Fibroblast of mammary gland (primary cell): ENCODE measurements at places on chromosomes 6 and 20.

DNA sequence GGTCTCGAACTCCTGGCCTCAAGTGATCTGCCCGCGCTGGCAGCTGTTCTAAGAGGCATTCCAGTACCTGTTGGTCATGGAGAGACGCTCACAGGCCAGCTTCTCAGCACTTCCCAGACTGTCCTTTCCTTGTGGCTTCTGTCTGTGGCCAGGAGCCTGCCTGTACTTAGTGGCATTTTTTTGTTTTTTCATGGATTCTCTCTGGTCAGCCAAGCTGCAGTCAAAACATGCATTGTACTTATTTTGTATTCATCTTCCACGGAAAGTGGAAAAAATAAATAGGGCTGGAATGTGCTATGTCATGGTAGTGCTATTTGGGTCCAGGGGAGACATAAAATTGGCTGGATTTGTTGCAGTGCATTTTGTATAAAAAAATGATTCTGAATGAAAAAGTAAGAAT is 29.1 kb downstream of the ZDHHC14 start:
- DNase-seq, result no peak

GRCh38 chr6:135280375-135281136 is 99.4 kb downstream of the MYB start:
- peak; percentile 75 for DNase-seq

GRCh38 chr6:105892577-105893262 is 193.4 kb upstream of the PRDM1 start:
- no peak for DNase-seq

GRCh38 chr20:33532753-33533459 is 43.0 kb downstream of the CBFA2T2 start:
- peak; percentile 20 for DNase-seq

DNA sequence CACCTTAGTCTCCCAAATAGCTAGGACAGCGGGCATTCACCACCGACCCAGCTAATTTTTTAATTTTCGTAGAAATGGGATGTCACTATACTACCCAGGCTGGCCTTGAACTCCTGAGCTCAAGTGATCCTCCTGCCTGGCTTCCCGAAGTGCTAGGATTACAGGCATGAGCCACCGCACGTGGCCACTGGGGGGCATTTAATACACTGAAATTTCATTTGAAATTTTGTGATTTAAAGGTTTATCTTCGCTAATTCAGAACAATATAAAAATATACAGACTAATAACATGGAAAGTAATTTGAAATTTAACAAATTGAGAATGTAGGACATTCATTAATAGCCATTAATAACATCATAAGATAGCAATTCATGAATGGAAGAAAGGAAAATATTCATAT is 20.5 kb upstream of the TBC1D32 start:
- DNase-seq, result peak; percentile 14

DNA sequence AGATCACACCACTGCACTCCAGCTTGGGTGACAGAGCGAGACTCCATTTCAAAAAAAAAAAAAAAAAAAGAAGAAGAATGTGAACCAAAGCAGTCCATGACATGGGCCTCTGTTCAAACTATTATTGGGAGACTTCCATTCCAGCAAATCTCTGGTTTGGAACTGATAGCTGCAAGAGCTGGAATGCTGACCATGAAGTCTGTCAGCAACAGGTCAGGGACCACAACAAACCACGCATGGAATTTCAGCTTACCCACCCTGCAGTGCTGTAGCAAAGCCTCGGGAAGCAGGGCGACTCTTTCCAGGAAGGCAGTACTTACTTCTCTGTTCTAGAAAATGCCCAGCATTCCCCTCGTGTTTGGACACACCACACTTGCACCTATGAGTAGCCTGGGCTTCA is 34.1 kb upstream of the TBC1D7 start:
- peak; percentile 78 for DNase-seq

DNA sequence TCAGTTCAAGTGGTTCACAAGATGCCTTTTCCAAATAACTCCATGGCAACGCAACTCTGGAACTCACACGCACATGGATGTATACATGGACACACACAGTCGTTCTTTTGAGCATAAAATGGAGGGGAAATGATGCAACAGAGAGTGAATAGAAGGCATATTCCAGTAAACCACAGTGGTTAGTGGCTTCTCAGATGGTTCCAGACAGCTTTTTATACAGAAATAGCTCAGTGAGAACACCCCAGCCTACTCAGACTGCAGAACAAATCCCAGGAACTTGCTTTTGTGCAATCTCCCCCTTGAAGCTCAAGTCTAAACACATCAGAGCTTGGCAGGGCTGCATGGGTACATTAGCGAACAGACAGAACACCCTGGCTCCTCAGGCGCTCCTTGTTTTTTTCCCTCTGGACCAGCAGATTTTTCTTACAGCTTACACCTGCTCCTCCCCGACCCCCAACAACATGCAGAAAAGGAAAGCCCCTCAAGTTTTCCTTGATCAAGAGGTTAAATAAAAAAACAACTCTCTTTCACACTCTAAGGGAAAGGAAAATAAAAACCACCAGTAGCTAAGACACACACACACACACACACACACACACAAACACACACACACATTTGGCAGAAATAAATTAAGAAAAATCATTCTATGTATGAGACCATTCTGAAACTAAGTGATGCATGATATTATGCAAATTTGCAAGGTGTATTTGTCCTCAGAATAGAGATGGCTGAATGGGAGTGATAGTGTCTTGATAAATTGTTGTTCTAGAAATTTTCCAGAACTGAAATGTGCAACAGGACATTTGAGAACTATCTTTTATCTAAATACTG is 51.2 kb upstream of the RANBP9 start:
- DNase-seq, result peak; percentile 88

GRCh38 chr6:88368071-88368787 is 202.1 kb upstream of the CNR1 start:
- DNase-seq, result peak; percentile 99

- DNase-seq, result no peak
Observed at GRCh38 chr6:2804516-2804915, 37.1 kb downstream of the SERPINB1 start.

GRCh38 chr6:103680116-103680515 is 1179.6 kb downstream of the HACE1 start:
- no peak for DNase-seq

- peak; percentile 66 for DNase-seq
Observed at GRCh38 chr6:44820321-44820720, 432.8 kb downstream of the CDC5L start.
